B cell (primary cell): ENCODE measurements at places on chromosomes 2 and 18.
A peak's percentile ranks its signal among the peaks of the same experiment; 100 is the strongest.

DNA sequence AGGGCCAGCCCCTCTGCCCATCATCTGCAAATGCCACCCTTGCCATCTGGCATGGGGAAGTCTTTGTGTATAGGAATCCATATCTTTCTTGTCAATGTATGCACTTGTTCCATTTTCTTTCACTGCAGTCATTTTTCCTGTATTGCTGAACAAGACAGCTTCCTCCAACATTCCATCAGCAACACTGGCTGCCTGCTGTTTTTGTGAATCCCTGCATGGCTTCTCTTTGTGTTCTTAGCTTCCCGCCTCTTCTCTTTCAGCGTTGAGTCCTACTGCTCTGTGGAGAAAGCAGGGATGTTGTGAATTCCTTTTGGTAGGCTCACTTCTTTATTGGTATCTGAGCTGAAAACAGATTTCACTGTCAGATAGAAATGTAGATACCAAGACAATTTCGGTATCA is 150.0 kb downstream of the LPIN1 start:
- H3K4me1 ChIP-seq = no peaks in the 10 kb centered on the region
- no peak for DNase-seq
- no peak overlapping the region for H3K4me3 ChIP-seq
- H3K36me3 ChIP-seq = no peaks in the 10 kb centered on the region
- no peak overlapping the region for H3K27ac ChIP-seq

DNA sequence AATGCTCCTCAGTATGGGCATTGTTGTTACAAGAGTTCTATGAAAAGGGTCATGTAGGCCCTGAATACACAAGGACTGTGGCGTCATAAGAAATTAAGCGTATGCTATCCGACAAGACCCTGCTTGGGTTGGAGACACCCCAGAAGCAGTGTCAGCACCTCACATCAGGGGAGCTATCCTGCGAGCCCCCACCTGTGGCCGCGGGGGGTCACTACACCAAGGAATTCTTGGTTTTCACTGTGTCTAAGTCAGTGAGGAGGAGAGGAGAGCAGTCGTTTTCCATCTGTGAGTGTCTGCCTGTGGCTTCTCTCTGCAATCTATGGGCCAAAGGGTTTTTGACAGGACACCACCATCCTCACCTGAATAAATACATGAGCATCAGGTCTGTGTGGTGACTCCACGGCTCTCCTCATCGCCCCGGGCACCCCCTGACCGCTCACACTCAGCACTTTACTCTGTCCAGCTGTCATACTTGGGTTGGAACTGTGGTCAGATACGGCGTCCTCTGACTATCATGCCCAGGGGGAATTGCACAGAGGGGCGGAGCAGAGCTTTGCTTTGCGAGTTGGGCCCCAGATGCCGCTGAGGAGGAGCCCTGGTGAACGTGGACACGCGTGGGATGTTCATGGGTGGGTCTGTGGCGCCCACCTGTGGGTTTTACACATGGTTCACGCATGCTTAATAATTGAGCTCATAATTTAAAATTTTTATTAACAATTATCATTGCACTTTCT is 235.5 kb downstream of the MYT1L start:
- H3K27ac ChIP-seq = no peak overlapping the region
- H3K4me3 ChIP-seq = no peak overlapping the region
- no peaks in the 10 kb centered on the region for H3K36me3 ChIP-seq
- no peaks in the 10 kb centered on the region for H3K27me3 ChIP-seq

- no peaks in the 10 kb centered on the region for H3K36me3 ChIP-seq
- no peaks in the 10 kb centered on the region for H3K27me3 ChIP-seq
- DNase-seq = peak; percentile 60
- H3K4me1 ChIP-seq = peaks cover 18% of the 10 kb centered on the region
- H3K4me3 ChIP-seq = peak overlapping the region; percentile 72
- H3K27ac ChIP-seq = peak overlapping the region; percentile 83
Observed at GRCh38 chr18:79950515-79951341, 725 bp downstream of the SLC66A2 start.

GRCh38 chr2:207472343-207473048 is 57.3 kb upstream of the CREB1 start:
- peaks cover 5% of the 10 kb centered on the region for H3K4me1 ChIP-seq
- H3K27ac ChIP-seq = no peak overlapping the region
- no peaks in the 10 kb centered on the region for H3K36me3 ChIP-seq
- no peak for DNase-seq

DNA sequence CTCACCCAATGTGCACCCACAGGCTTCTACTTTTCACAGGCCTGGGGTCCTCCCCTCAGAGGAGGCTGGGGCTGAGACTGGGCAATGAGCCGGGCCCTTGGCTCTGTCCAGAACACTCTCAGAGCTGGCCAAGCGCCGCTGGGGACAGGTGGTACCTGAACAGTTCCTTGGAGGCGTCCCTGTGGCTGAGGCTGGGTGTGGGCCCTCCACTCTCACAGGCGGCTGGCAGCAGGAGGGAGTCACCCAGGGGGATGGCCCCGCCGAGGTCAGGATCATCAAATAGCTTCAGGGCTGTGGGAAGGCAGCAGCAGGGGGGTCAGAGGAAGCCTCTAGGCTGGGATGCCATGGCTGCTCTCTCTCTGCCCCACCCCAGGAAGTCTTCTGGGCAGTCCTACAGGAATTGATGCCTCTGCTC is 27.1 kb downstream of the HS1BP3 start:
- H3K4me1 ChIP-seq = no peaks in the 10 kb centered on the region
- no peaks in the 10 kb centered on the region for H3K36me3 ChIP-seq
- no peak for DNase-seq
- no peaks in the 10 kb centered on the region for H3K27me3 ChIP-seq
- no peak overlapping the region for H3K27ac ChIP-seq
- no peak overlapping the region for H3K4me3 ChIP-seq

GRCh38 chr18:56606618-56607017 is 31.8 kb downstream of the TXNL1 start:
- H3K4me1 ChIP-seq = no peaks in the 10 kb centered on the region
- DNase-seq = no peak
- no peaks in the 10 kb centered on the region for H3K27me3 ChIP-seq

- no peaks in the 10 kb centered on the region for H3K4me1 ChIP-seq
- no peak for DNase-seq
- peaks cover 11% of the 10 kb centered on the region for H3K27me3 ChIP-seq
Observed at GRCh38 chr2:240663546-240664190, 19.0 kb downstream of the AQP12B start.

DNA sequence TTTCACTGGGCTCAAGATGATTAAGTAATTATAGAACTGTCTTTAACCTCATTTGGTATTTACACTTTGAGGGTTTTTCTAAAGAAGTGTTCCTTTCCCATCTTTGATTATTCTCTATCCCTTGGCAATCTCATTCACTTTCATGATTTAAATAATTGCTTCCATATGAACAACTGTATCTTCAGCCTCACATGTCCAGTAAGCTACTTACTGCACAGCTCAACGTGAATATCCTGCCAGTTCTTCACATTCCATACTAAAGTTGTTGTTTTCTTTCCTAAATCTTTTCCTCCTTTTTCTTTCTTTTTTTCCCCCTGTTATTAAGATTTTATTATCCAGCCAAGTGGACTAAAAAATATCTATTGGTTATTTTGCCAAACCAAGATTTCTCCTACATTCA is 37.7 kb downstream of the ZC3H15 start:
- H3K4me1 ChIP-seq = no peaks in the 10 kb centered on the region
- DNase-seq = no peak
- no peaks in the 10 kb centered on the region for H3K36me3 ChIP-seq
- H3K27ac ChIP-seq = no peak overlapping the region
